ENCODE measurements at places on chromosomes 11 and 22.

GRCh38 chr11:95149651-95150364, 60.2 kb downstream of the ENDOD1 start:
- DNase-seq, result no peak

- DNase-seq, result no peak
Observed at GRCh38 chr11:2928605-2929530, at the start of gene PHLDA2. Gene PHLDA2 (minus strand): TSS chr11:2929420. CDS start chr11:2929364, 56 bp downstream.

- DNase-seq, result no peak
Observed at GRCh38 chr11:17638311-17638710, 81.1 kb upstream of the MYOD1 start.

GRCh38 chr11:29281271-29281777, 735.5 kb downstream of the KCNA4 start:
- no peak for DNase-seq

- no peak for DNase-seq
Observed at GRCh38 chr22:41722496-41722895, 23.2 kb downstream of the MEI1 start.

Measured in GM18507 (cell line).